Heart right ventricle (tissue), 16 donors: ENCODE measurements at places on chromosomes 16 and 17.
A peak's percentile ranks its signal among the peaks of the same experiment; 100 is the strongest.

GRCh38 chr16:19235886-19236285 lies 49.6 kb upstream of the CLEC19A start:
- DNase-seq: no peak

DNA sequence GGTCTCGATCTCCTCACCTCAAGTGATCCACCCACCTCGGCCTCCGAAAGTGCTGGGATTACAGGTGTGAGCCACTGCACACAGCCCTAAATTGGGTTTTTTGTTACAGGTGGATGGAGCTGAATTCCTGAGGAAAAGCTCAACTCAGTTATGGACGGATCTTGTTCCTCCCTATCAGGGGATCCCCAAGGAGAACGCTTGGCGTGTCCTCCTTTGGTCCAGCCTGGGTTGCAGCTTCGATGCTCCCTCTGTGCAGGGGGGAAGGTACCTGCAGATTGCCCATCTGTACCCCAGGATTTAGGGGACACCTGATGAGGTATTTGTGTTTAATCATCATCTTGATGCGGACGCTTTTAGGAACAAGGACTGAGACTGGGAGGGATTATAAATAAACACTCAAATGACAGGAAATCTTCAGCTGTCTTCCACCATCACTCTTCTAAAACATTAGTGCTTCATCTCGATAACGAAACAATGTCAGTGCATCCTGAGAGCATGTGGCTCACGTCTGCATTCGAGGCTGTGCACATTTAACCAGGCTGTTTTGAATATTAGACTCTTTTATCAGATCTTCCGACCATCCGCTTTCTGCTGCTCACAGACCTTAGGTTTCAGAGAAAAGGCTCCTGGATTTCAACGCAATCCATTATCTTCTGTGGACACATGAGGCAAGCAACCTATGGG lies 18.2 kb upstream of the MEIOB start:
- no peak for DNase-seq

- peak; percentile 68 for DNase-seq
Observed at GRCh38 chr16:57000271-57001025, 11.1 kb downstream of the NLRC5 start.

- no peak for DNase-seq
Observed at GRCh38 chr16:77540646-77541045, 105.8 kb upstream of the ADAMTS18 start.
